Mononuclear cell (primary cell): ENCODE measurements at places on chromosomes 16 and 17. TPM values are rescaled to one million over a fixed set of nuclear protein-coding genes. Genes with fewer than 3 reads are reported as not detected.

STUB1 gene
- total RNA-seq, result 39.0 TPM

PTGES3L gene
- total RNA-seq, result 0.31 TPM

CACNG5 gene
- not detected for total RNA-seq

MYH8 gene
- not detected for total RNA-seq

KRT28 gene
- not detected for total RNA-seq

HP gene
- 16.1 TPM for total RNA-seq

TPSD1 gene
- not detected for total RNA-seq

GRB7 gene
- total RNA-seq, result not detected

CCDC154 gene
- total RNA-seq, result 0.21 TPM

CLDN9 gene
- total RNA-seq, result not detected

CX3CL1 gene
- total RNA-seq, result not detected

KRTAP1-5 gene
- total RNA-seq, result not detected

ITGAL gene
- 150 TPM for total RNA-seq

CNGB1 gene
- not detected for total RNA-seq

CTRB2 gene
- total RNA-seq, result not detected

KRT9 gene
- 0.10 TPM for total RNA-seq

MAP2K3 gene
- total RNA-seq, result 57.4 TPM

SLC52A1 gene
- not detected for total RNA-seq

MYADML2 gene
- total RNA-seq, result not detected

EVI2A gene
- 156 TPM for total RNA-seq

CDK5R1 gene
- 16.8 TPM for total RNA-seq

SLC35G6 gene
- not detected for total RNA-seq

ARRB2 gene
- 201 TPM for total RNA-seq
